ENCODE measurements at places on chromosomes 7 and 10.
A peak's percentile ranks its signal among the peaks of the same experiment; 100 is the strongest.

- DNase-seq = peak; percentile 66
Measured at GRCh38 chr7:50418086-50418515, 32.0 kb downstream of the FIGNL1 start.

DNA sequence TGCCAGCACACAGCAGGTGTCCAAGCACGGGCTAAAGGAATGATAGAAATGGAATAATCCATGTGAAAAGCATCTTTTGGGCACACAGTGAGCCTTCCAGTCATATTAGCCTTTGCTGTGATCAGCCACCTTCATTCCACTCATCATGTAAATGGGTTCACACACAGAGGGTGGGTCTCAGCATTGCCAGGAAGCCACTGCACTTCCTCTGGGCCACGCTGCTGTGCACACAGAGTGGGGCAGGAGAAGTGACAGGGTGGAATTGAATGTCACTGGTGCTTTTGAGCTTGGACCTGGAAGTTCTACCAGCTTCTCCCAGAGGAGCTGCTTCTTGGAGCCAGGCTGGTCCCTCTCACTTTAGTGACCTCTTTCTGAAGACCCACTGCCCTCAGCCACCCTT lies 203.5 kb downstream of the USP6NL start:
- DNase-seq = no peak

DNA sequence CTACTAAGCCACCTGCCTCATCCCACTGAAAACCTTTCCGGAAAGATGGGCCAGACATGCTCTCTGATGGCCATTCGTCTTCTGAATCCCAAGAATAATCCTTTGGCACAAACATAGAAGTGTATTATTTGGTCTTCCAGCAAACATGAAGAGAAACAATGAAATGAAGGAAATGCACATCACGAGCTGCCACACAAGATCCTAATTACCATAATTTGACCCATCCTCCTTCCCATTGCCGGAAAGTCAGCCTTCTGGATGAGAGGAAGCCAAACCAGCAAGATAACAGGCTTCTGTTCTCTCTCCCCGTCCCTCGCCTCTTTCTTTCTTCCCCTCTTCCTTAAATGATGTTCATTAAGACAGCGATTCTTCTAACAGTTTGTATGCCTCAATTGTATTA lies 218.9 kb upstream of the KMT2E start:
- no peak for DNase-seq

DNA sequence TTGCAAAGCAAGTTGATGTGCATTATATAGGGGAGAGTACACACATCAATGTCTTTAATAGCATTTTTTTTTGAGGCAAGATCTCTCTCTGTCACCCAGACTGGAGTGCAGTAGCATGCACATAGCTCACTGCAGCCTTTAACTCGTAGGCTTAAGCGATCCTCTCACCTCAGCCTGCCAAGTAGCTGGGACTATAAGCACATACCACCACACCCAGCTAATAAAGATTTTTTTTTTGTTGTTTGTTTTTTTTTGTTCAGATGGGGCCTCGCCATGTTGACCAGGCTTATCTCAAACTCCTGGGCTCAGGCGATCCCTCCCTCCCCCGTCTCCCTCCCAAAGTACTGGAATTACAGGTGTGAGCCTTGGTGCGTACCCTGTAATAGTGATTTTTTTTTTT lies 1.5 kb downstream of the UMAD1 start:
- DNase-seq = no peak

GRCh38 chr7:134693256-134693655 lies 46.6 kb downstream of the BPGM start:
- peak; percentile 95 for DNase-seq

DNA sequence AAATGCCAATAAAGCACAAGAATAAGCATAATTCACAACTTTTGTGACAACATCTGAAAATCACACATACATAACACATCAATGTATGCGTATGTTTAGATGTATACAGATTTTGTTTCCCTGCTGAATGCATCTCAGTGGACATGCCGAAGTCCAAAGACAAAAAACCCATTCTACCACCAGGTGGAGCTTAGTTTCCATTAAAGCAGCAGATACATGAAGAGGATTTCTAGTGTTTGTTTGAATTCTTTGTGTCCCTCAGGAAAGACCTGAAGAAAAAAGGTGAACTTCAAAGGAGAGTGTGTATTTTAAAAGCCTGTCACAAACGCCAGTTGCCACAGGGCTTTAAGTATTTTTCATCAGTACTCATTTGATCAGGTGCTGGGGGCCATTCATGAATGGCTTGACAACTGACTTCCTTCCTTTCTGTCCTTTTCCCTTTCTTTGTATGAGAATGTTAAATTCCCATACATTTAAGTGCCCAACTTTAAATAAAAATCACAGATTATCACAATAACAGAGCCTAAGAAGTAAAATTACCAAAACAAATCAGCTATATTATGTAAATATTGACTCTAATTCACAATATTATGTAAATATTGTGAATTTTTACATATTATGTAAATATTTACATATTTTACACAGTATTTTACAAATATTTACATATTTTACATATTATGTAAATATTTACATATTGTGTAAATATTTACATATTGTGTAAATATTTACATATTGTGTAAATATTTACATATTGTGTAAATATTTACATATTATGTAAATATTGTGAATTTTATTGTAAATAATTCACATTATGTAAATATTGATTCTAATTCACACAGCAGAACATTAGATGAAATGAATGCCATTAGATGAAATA lies 343.0 kb downstream of the CRPPA start:
- peak; percentile 60 for DNase-seq

DNA sequence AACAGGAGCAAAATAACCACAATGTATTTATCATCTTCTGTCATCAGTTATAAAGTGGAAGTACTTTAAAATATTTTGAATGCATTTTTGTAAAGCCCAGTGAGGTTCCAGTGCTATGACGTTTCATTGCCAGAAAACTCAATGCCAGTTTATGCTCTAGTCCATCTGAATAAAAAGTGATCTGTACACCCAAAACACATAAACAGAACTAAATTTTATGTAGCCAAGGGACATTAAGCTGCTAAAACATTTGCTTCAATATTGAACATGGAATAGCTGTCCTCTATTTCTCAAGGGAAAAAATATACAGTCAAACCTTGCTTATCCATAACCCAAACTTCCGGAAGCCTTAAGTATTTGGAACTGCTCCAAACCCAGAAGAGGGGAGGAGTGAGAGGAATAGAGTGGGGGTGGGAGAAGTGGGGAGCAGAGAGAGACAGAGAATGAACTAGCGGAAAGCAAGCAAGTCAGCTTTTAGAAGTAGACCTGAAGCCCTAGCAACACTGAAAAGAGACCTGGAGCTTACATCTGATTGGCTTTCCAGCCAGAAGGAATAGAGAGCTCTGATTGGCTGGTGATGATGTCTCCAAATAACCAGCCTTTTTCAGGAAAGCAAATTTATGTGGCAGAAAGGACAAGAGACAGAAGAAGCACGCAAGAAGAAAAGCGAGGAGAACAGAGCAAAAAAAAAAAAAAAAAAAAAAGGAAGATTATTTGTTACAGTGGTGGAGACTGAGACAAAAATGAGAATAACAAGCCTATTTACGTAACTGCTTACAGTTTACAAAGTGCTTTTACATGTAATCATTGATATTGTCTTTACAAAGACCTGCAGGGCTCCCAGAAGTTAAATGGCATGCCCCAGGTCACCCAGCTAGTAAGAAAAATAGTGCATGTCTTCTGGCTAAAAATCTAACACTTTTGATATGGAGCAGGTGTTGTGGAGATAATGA lies 196.0 kb downstream of the RNLS start:
- DNase-seq = peak; percentile 58

- DNase-seq = no peak
Measured at GRCh38 chr7:30657131-30657530, 25.1 kb downstream of the CRHR2 start.

- DNase-seq = peak; percentile 42
Measured at GRCh38 chr7:106205621-106206222, 79.1 kb downstream of the NAMPT start.

GRCh38 chr7:39709768-39710311 lies 86.5 kb downstream of the RALA start:
- peak; percentile 76 for DNase-seq

- no peak for DNase-seq
Measured at GRCh38 chr10:127067542-127068194, 128.7 kb downstream of the INSYN2A start.

DNA sequence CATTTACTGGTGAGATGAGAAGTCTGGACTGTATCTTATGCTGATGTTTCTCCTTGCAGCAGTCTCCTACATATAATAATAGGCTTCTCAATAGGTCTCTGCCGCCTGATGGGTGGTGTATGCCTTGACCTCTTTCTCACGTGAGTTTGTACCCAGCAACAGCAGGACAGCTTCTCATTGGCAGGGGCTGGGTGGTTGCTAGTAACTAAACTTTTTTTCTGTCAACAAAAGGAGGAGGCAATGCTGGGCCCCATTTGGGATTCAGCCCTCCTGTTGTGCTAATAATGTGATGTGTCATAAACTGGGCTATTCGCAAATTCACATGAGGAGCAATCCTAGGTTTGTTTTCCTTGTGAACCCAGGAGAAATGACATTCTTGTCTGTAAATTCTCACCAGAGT lies 533.6 kb downstream of the GATA3 start:
- no peak for DNase-seq

GRCh38 chr10:66982053-66982420 lies 56.2 kb downstream of the LRRTM3 start:
- no peak for DNase-seq

- DNase-seq = no peak
Measured at GRCh38 chr7:36602934-36603887, 121.1 kb downstream of the AOAH start.

DNA sequence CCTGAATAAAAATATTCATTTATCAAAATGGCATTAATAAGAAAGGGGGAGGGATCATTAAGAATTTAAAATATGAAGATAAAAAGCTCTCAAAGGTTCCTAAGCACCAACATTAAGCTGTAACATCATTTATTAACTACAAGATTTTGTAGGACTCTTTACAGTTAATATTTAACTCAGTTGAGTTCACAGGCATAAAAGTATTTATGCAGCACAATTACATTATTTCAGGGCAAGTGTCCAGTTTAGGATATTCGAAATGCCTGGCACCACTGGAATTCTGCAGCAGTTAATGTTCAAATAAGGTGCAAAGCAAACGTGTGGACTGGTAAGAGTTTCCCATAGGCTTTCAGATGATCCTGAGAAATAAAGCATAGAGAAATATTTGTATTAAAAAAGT lies 30.5 kb downstream of the NPS start:
- DNase-seq = no peak

GRCh38 chr10:48982584-48982983 lies 42.9 kb upstream of the LRRC18 start:
- no peak for DNase-seq

- DNase-seq = no peak
Measured at GRCh38 chr10:38043516-38043915, 33.0 kb downstream of the ZNF33A start.

DNA sequence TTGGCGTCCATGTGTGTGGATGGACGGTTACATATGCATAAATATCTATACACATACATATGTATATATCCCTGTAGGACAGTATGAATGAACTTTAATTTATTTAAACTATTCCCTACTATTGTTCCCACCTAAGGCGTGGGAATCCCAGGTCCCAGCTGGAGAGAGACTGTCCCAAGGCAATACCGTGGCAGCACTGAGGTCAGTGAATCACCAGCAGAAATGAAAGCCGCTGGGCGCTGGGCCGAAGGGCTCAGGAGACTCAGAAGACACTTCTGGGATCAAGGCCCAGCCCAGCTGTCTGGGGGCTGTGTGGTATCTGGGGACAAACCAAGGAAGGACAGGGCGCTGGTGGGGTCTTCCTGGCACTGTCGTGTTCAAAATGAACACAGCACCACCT lies 49.6 kb upstream of the MYL10 start:
- DNase-seq = peak; percentile 32

GRCh38 chr10:128416231-128416630 lies 290.0 kb upstream of the MKI67 start:
- DNase-seq = no peak

- DNase-seq = no peak
Measured at GRCh38 chr10:124740369-124741280, 3.6 kb downstream of the FAM53B start.

DNA sequence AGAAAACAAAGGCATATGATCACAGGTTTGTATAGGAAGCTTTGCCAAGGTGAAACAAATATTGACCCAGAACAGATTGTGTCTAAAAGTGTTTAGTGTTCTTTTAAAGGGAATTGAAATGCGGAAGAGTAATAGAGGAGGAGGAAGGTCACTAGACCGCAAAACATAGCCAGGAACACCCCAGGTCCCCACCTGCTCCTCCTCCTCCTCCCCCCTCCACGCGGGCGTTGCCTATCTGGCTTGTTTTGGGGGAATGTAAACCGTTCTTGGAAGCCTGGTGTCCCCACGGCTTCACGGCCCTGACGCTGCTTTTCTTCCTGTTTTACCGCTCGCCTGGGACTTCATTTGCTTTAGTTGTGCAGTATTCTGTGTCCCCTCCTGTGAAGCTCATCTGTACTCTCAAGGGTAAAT lies 81.0 kb upstream of the PFKP start:
- no peak for DNase-seq

DNA sequence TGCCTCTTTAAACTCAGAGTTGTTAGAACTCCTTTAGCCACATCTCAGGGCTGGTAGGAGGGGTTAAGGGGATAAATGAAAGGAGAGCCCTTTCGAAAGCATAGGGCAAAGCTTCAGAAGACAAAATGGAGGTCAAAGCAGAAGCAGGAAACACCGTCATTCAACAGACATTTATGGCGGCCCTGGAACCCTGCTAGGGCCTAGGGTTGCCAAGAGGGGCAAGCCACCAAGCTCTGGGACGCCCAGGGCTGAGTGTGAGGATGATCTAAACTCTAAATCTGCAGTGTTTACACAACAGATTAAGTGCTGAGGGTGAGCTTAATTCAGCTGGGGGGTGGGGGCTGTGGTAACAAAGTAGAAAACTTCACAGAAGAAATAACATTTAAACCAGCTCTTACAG lies 79.0 kb upstream of the NFE2L3 start:
- no peak for DNase-seq

GRCh38 chr10:132077091-132077490 lies 11.3 kb downstream of the JAKMIP3 start:
- no peak for DNase-seq

DNA sequence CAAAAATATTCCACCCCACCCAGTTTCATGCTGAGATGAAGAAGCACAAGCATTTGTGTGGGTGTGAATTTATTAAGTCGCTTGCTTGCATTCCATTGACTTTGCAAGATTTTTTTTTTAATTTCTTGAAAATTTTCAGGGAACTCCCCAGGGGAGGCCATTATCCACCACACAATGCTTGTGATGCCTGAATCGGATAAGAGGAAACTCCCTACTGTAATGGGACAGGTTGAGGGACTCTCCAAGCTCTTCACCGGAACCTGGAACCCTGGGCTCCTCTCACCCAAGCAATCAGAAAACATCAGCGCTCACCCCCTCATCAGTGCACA lies 153.6 kb upstream of the ZMIZ1 start:
- peak; percentile 48 for DNase-seq

DNA sequence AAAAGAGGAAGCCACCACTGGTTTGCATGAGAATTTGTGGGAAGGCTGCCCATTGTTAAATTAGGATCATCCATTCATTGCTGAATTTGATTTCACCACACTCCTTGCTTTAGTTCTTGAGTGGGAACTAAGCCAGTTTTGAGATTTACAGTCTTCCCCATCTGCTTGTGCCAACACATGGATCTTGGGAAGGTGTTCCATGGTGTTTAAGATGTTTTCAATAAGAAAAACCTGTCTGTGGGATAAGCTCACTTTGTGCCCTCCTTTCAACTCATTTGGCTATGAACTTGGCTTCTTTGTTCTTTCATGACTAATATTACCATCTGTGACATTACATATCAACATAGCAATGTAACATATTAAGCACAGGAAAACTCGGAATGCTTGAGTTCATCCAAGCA lies 73.2 kb downstream of the INHBA start:
- DNase-seq = peak; percentile 73

- DNase-seq = peak; percentile 4
Measured at GRCh38 chr7:96299496-96299895, 22.4 kb downstream of the SLC25A13 start.
